ENCODE measurements at places on chromosomes 7 and 10.

- DNase-seq: no peak
These were observed 262.8 kb upstream of the PCDH15 start for GRCh38 chr10:55063811-55064210.

- DNase-seq: no peak
These were observed 146.2 kb upstream of the KLF6 start for GRCh38 chr10:3931224-3931623.

DNA sequence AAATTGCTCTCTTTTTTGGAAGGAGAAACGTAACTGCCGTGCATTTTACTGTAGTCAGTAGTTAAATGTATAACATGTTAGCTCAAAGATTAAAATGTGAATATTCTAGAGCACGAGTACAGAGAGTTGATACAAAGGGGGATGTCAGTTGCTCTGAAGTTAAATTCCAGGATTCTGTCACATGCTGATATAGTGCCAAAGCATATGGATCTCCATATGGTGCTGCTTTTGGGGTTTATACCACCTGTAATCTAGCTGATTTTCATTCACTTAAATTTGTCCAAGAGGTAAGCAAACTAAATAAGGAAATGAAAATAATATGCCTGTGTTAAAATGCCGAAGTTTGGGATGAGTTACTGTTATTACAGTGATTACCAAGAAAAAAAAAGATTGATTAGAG lies 298.6 kb downstream of the EXOC4 start:
- DNase-seq: no peak

DNA sequence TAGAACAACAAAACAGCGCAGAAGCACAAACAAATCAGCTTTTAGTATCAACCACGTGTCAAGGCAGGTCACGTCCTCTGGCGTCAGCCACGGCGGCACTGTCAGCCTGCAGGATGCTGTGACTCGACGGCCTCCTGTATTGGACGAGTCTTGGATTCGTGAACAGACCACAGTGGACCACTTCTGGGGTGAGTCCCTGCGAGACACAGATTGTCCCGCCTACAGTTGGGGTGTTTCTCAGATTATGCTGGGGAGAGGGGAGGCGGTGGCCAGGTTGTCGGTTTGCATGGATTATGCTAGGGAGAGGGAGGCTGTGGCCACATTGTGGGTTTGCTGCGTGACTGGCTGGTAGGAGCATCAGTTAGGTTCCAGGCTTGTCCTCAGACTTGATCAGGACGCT lies 9.7 kb downstream of the SUN1 start:
- DNase-seq: no peak

DNA sequence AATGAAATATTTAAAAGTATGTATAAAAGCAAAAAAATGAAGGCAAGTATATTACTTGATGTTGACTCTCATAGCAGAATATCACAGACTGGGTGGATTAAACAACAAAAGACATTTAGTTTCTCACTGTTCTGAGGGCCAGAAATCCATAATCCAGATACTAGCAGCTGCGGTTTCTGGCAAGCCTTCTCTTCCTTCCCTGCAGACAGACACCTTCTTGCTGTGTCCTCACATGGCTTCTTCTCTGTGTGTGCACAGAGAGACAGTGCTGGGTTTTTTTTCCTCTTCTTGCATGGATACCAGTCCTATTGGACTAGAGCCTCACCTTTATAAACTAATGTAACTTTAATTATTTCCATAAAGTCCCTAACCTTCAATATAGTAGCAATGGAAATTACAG lies 127.9 kb upstream of the AKR1E2 start:
- DNase-seq: no peak

DNA sequence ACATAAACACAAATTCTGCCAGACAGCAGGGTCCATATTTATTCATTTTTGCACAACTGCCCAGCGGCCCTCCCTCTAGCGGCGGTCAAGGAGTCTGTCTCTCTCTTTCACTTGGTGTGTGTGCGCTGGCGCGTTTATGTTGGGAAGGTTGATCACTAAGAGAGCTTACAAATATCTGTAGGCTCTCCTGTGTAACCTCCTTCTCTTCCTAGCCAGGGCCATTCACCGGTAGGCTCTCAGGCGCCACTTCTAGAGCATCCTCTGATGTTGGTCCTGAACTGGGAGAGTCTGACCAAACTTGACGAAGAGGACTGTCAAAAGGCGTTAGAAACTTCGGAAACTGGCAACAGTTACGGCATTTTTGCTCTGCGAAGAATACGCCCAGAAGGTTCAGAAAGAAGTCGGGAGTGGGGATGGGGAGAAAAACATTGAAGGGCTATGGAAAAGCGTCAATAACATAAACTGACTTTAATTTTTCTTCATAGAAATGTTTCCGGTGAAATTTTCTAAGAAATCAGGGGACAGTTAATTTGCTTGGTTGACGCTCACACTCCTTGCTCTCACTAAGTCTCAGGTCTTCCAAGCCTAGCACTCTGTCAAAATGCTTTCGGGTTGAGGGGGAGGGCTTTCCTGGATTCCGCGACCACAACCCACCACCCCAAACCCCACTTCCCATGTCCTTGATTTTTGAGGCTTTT lies 731.1 kb downstream of the ZWINT start:
- DNase-seq: no peak

DNA sequence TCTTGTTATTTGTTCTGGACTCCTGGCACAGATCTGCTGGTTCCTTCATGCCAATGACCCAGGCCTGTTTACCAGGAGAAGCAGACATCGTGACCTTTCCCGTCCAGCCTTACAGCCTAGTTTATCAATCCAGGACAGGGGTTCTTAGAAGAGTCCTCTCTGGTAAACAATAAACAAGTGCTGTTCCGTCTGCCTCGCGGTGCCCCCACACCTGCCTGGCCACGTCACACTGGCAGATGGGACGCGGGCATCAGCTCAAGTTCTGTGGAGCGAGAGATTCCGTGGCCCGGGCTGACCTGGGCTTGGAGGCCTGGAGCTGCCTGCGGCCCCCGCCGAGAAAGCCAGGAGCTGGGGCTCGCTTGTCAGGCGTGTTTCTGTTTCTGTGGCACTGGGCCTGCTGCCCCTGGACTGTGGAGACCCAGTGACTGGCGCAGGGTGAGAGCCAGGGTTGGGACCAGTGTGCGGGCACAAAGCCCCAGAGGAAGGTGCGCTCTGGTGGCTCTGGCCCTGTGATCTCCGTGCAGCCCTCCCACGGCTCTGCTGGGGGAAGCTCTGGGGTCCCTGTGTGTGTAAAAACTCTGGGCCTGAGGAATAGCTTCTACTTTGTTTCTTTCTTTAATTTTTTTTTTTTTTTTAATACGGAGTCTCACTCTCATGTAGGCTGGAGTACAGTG lies 28.4 kb upstream of the PFKFB3 start:
- DNase-seq: no peak

DNA sequence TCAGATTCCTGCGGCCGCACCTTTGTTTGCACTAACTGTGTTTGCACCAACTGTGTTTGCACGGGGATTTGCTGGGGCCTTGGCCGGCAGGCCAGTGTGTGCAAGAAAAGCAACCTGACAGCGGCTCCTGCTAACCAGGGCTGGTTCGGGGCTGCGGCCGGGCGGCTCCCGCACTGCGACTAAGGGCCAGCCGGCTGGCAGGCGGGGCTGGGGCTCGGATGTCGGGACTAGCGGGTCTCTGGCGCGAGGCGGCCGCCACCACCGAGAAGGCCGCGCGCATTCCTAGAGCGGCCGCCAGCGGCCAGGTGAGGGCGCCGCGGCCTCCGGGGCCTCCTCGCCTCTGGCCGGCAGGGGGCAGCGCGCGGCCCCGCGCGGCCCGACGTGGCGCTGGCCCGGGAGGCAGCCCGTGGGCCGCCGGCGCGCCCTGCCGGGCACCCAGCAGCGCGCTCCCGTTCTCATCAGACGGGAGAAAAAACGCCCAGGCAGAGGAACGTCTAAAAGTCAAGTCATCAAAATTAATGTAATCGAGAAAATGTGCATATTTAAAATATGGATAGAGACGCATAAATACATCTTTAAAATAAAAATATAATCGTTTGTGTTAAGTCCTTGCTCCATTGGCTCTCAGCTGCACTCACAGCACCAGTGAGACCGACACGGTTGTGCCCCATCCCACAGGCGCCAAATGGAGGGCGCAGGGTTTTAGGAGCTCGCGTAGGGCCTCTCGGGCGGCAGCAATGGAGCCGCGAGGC lies 38.5 kb downstream of the ZNF777 start:
- DNase-seq: peak; percentile 64

DNA sequence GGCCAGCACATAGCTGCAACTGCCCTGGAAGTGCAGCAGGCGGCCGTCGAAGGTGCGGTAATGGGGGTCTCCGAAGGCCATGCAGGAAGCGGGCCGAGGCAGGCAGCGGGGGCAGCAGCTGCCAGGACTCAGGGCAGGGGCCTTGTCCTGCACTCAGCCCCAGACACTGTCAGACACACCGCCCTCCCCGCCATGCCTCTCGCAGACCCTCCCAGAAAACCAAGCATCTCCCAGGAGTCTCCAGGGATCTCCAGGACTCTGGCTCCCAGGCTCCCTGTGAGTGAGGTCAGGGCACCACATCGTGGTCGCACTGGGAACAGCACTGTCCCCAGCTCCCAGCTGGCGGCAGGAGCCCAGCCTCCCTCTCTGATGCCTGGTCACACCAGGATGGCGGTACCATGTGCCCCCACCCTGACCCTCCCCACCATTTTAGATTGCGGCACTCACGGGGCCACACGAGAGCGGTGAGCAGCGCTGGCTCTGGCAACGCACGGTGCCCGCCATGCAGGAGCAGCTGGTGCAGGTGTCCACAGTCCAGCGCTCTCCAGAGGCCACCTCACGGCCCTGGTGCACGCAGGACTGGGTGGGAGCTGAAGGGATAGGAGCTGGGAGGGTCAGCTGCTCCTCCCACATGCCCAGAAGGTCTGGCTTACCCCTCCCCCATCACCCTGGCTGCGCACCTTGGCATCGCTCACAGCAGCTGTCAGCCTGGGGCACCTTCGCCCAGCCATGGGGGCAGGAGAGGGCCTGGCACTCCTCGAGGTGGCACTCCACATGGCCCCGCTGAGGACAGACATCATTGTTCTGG lies 17.5 kb downstream of the ATP6V1F start:
- DNase-seq: no peak

GRCh38 chr7:35792873-35793489 lies 7.9 kb upstream of the SEPTIN7 start:
- no peak for DNase-seq

- DNase-seq: no peak
These were observed 2.0 kb upstream of the BLVRA start for GRCh38 chr7:43756368-43757072.

- no peak for DNase-seq
These were observed 111.3 kb downstream of the SLIT1 start for GRCh38 chr10:97074256-97075145.
